Hematopoietic multipotent progenitor cell treated with erythropoietin and hydrocortisone succinate and interleukin-3 and kit ligand, for 17 days (in vitro differentiated cells): ENCODE measurements at places on chromosomes 7 and 10.

GRCh38 chr7:27238979-27239386 lies 3.6 kb upstream of the EVX1 start:
- no peak for DNase-seq

DNA sequence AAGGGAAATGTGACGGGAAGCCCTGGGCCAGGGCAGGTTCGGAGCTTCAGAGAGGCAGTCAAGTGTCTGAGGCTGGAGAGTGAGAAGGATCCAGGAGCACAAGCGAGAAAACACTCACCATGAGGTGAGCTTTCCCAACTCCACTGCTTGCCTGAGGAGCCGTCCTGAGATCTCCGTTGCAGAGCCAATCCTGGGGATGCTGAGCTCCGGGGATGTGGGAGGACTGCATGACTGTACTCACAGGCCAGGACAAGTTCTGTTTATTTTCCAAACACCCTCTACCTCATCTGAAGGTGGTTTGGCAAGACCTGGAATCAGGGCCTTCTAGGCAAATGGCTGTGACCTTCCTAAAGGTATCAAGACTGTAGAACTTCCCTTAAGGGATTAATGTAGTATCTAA lies 38.7 kb downstream of the GLI3 start:
- no peak for DNase-seq

- no peak for DNase-seq
Observed at GRCh38 chr7:31078363-31078990, 26.4 kb downstream of the ADCYAP1R1 start.

DNA sequence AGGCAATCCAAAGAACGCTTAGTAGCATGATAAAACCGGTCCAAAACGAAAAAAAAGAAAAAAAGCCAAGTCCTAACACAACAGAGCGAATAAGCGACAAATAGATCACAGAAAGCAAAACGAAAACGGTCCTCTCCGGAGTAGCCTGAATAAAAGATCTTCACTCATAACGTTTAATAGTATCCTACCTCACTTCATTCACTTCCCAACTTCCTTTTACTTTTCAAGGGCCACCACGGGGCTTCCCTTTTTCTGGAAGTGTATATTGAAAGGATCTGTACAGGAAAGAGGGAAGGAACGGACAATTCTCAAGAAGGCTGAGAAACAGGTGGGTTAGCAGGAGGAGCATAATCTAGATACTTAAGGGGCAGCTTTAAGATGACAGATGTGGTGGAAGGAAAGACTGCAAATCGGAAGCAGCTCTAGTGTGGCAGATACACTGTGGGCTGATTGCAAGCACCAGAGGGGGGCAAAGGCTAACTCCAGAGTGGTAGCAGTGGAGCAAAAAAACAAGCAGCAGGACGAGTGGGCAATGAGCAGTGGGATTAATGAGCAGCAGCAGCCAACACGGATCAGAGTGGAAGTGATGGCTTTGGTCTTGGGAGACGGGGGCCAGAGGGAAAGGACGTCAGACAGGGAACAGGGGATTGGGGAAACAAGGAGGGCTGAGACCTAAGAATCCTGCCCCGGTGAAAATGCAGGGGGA lies 866 bp downstream of the CNOT4 start:
- DNase-seq = peak; percentile 71

DNA sequence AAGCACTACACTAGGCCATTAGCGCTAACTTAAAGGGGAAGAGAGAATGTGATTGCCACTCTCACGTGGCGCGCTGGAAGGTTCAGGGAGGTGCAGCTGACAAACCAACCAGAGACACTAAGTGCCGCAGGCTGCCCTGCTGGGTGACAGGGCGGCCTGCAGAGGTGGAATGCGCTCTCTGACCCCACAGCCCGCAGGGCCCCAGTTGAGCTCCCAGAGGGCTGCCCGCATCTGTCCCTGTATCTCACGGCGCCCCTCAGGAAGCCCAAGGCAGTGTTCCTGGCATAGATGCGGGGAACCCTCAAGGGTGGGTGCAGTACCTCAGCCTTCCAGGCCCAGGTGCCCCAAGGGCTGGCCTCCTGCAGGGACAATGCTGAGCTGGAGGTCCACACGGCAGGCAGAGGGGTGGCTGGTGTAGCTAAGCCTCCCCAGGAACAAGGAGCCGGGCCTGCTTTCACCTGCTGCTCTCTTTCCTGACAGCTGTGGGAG lies 66.6 kb downstream of the CALML3 start:
- DNase-seq = no peak

GRCh38 chr10:19595212-19595845 lies 220.9 kb upstream of the PLXDC2 start:
- DNase-seq = no peak

GRCh38 chr7:32591938-32592337 lies 96.6 kb downstream of the AVL9 start:
- DNase-seq = no peak

- no peak for DNase-seq
Observed at GRCh38 chr7:1243964-1244416, 11.3 kb downstream of the UNCX start.

- no peak for DNase-seq
Observed at GRCh38 chr7:8938044-8938805, 504.8 kb downstream of the NXPH1 start.

DNA sequence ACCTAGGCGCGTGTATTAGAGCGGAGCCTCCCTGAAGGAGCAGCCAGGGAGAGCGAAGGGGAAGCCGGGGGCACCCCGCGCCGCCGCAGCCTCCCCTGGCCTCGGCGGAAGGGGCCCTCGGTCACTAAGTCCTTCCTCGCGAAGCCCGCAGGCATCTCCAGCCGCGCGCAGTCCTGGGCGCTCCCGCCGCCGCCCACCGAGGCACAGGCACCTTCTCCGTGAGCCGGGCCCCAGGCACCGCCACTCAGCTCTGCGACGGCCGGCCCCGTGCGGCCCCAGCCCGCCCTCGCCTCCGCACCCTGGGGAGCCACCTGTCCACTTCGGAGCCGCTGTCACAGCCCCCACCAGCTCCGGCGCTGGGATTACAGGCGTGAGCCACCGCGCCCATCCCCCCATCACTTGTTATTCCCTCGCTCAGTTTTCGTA lies 80.8 kb downstream of the ZNF467 start:
- no peak for DNase-seq
